ENCODE measurements at places on chromosomes 16 and 17.

- DNase-seq = no peak
Measured at GRCh38 chr17:40961591-40961990, 5.2 kb downstream of the KRT39 start.

- no peak for DNase-seq
Measured at GRCh38 chr17:82876602-82877379, 37.0 kb upstream of the ZNF750 start.

DNA sequence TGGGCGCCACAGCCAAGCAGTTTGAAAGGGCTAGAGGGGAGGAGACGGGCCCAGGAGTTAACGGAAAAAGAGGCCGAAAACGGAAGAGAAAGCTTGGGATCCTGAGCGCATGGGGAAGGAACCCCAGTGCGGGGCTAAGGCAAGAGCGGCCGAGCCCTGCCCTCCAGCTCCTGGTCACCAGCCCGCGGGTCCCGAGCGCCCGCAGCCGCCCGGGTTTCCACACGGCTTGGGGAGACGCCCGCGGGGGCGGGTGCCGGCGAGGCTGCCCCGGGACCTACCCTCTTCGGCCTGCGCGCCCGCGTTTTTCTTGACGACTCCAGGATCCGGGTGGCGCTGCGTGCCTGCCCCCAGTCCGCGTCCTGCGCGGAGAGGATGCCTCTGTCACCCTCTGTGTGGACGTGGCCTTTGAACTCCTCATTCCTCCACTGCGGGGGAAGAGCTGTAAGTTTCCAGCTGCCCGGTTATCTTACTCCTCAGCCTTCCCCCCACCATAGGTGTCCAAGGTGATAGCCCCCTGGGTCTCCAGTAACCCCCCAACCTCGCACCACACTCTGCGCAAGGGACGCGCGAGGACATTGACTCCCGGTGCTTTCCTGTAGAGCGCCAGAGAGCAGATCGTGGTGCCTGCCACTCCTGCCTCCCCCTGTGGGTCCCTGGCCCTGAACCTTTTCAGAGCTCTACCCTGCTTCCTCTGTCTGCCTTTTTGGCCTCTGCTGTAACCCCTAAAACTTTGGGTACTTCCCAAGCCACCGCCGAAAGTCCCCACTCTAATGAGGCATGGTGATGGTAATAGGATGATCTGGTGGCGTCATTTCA lies 1.7 kb upstream of the CDH11 start:
- no peak for DNase-seq

- no peak for DNase-seq
Measured at GRCh38 chr17:2707721-2708584, 3.6 kb downstream of the CLUH start.

DNA sequence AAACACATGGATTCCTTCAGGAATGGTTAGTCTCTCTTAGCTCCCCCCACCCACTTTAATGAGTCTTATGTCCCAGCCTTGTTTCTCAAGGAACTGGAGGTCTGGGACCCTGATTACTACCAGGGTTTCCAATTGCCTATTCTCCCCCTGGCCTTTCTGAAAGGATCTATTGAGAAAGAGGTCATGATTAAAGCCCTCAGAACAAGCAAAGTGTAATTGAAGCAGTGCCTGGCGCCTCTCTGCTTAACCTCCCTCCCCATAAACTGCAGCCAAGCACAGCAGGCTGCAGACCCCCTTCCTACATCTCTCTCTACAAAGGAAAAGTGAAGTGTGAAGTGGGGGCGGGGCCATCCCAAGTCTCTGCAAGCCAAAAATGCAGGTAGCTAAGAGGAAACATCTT lies 159.7 kb upstream of the CDH11 start:
- DNase-seq = no peak

- no peak for DNase-seq
Measured at GRCh38 chr17:18166894-18167293, 16.7 kb upstream of the ALKBH5 start.

DNA sequence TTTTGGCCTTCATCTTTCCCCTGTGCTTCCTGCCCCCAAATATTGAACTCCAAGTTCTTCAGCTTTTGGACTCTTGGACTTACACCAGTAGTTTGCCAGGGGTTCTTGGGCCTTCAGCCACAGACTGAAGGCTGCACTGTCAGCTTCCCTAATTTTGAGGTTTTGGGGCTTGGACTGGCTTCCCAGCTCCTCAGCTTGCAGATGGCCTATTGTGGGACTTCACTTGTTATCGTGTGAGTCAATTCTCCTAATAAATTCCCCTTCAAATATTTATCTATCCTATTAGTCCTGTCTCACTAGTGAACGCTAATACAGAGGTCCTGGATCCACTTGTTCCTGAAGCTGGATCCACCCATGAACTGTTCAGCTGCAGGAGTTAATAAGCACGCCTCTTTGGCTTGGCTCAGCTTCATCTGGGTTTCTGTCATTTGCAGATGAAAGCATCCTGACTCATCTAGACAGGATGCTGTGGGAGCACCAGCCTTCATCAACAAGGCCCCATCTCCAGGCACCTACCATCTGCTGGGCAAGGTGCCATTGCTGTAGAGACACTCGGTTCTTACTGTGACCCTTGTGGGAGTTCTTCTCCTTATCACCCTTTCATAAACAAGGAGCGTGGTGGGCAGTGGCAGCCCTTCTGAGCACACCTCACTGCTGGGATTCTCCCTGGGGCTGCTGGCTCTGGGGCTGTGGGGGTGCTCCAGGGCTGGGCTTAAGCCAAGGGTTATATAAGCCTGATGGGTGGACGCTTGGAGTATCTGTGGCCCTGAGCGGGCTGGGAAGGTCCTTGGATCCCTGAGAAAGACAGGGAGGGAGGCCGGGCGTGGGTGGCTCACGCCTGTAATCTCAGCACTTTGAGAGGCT lies 23.1 kb downstream of the LAT start:
- no peak for DNase-seq

DNA sequence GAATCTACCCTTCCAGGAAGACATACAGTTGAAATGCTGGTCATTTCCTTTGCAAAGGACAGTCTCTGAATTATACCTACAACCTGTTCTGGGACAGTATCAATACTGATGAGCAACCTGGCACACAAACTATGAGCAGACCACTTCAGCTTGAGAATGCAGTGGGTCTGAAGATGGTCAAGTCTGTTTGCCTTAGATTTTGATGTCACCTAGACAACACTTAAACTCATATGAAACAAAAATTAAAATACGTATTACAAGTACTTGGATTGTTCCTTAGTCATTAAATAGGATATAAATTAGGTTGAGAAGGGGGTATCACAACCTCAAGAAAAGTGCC lies 3.5 kb downstream of the SRSF2 start:
- DNase-seq = no peak

- DNase-seq = no peak
Measured at GRCh38 chr16:48384520-48385252, 527 bp downstream of the SIAH1 start.

DNA sequence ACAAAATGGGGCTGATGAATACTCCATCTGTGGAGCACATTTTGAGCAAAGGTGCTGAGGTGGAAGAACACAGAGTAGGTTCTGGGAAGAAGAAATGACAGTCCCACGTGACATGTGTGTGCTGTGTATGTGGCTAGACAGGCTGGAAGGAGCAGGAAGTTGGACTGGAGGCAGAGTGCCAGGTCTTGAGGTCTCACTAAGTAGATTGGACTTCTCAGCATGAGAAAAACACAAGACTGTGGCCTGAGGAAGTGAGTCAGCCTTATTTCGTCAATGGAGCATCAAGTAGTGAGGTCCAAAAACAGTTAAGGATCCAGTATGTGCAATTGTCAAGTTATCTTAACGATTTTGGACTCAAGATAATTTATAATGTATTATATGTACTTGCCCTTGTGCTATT lies 736.5 kb downstream of the KCNJ2 start:
- no peak for DNase-seq

DNA sequence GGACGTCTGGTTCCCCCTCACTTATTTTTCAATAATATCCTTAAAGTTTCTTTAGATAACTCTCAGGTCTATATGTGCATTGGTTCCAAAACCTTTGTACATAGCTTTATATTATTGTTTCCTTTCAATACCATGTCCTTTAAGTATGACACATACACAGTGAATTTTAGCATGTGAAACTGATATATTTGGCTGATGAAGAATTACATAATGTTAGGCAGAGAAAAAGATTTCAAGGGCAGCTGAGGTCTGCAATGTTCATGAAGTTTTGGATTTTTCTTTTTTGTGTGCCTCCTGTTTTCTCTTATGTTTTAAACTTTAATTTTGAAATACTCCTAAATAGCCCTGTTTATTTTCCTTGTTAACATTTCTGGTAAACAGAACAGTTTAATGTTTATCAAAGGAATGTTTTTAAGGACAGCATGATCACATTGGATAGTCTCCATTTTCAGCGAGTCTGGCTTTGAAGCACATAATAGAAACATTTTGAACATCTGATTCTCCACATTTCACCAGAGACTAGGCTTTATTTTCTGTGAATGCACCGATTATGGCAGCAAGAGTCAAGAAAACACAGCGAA lies 32.9 kb upstream of the FBXO47 start:
- no peak for DNase-seq

GRCh38 chr16:78796221-78796866 lies 696.9 kb downstream of the WWOX start:
- DNase-seq = no peak

DNA sequence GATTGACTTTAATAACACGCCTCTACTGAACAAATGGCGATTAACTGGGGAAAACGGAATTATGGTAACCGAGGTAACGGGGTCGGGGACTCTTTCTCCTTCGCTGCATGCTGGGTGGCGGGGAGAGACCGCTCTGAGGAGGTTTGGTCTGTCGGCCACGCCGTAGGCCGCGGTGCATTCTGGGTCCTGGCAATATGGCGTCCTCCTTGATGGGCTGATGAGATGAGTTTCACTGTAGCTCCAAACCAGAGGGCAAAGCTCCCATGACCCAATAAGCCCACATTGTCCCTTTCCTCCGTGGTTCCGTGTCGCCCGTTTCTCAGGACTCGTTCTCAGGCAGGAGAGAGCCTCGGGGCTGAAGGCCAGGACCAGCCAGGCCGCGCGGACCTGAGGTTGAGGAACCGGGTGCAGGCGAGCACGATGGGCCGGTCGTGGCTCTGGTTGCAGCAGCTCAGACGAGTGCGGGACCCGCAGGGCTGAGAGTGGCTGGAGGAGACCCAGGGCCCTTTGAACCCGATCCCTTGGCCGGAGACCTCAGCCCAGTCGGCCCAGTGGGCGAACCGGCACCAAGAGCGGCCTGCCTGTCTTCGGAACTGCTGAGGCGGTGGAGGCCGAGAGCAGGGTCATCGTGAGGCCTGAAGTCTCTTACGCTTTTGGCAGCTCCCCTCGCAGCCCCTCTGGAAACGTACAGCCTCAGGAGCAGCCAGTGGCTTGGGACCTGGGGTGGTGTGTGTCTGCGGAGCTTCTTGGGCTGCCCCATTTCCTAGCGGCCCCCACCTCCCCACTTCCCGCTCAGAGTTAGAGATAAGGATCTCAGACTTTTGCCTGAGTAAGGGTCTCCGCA lies at the start of gene RPTOR:
Gene RPTOR (plus strand): TSS at position 184 of the 844 bp plus-strand sequence. CDS start 792 bp downstream, outside the sequence.
- peak; percentile 62 for DNase-seq

DNA sequence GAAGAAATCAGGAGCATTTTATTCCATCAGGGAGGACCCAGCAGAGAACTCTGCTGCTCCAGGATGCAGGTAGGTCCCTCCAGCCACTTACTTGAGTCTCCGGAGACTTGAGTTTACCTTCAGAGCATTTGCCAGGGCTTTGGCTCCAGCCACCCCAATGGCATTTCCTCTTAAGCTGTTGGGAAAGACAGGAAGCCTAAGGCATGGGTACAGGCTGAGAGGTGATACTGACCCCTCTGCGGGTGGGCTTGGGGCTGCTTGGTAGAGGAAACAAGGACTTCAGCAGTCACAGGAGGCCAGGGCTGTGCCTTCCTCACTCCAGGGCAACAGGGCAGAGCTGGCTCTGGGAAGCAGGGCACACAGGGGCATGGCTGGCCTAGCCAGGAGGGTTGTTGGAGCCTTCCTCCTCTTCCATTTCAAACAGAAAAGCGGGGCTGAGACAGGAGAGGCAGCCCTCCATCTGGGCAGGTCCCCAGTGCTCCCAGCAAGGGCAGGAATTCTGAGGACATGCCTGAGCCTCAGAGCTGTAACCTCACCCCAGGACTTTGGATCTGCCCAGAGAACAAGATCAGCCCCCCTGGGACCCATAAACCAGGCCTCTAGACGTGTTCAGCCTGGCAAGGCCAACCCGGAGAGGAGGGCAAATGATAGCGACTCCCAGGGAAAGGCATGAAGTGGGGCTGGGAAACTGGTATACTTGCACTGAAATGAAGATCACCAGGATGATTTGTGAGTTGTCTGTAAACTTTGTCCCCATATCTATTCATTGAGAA lies 34.4 kb downstream of the NLRC3 start:
- DNase-seq = no peak

DNA sequence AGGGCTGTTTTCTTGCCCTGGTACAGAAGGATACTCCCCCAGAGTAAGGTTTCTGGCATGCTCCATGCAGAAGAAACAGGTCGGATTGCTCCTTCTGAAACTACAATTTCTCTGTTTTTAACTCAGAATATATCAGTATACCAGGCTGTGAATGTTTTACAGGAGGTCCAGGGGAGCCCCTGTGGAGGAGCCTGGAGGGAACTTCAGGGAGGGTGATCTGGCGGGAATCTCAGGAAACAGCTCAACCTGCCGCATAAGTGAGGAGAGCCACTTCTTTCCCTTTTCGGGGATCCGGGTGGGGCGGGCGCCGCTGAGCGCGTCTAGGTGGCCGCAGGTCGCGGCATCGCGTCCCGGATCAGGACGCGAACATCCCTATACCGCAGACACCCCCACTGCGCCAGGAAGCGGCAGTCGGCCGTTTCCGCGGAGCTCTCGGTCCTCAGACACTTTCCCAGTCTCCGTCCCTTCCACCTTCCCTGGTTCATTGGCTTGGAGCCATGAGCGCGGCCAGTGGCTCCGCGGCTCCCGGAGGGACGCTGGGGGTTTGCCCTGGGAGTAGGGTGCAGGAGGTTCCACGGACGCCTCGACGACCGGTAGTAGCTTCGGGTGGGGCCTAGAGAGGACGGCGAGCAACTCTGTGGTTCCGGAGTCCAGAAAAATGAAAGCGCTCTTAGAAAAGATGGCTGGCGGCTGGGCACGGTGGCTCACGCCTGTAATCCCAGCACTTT lies 3.1 kb upstream of the ZNF764 start:
- no peak for DNase-seq

- no peak for DNase-seq
Measured at GRCh38 chr17:68288375-68288774, 2.6 kb downstream of the SLC16A6 start.

GRCh38 chr17:77825621-77826020 lies 132.9 kb upstream of the TNRC6C start:
- DNase-seq = no peak

DNA sequence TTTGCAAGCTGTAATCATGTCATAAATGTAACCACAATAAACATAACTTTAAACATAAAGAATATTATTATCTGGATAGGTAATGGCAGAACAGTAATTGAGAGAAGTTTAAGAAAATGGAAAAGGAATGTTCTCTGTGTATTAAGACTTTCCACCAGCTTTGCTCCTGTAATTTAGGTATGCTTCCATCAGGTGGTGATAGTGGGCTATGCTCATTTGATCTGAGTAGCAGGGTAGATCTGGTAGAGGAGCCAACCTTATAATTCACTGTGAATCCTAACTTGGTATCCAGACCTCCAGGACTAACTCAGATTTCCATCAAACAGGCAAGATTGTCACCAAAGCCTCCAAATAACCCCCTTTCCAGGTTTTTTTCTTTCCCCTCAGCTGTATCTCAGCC lies 137.9 kb upstream of the ZKSCAN2 start:
- no peak for DNase-seq

- peak; percentile 30 for DNase-seq
Measured at GRCh38 chr16:88437367-88437964, 15.6 kb upstream of the ZFPM1 start.

- DNase-seq = no peak
Measured at GRCh38 chr17:75540923-75541503, 15.5 kb downstream of the LLGL2 start.

All from stimulated activated CD8-positive, alpha-beta memory T cell treated with anti-CD3 and anti-CD28 coated beads, Interleukin-4, amount 100 ng/mL, for 1 hour (primary cell).